ENCODE measurements at places on chromosomes 4 and X.

DNA sequence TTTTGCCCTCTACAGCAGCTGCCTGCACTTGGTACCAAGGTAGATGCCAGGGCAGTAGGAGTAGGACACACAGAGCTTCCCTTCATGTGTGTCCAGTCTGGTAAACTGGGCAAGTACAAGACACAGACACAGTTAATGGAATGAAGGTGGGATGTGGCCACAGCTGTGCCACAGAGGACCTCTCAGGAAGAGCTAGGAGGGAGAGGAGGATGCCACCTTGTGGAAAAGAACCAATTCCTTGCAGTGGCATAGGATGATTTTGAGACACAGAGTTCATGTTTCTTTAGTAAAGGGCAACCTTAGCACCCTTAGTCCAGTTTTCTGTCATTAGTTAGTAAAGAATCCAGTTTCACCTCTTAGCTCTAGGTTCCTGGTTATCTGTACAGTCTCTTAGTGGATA is 36.3 kb upstream of the TBC1D14 start:
- no peak for DNase-seq

DNA sequence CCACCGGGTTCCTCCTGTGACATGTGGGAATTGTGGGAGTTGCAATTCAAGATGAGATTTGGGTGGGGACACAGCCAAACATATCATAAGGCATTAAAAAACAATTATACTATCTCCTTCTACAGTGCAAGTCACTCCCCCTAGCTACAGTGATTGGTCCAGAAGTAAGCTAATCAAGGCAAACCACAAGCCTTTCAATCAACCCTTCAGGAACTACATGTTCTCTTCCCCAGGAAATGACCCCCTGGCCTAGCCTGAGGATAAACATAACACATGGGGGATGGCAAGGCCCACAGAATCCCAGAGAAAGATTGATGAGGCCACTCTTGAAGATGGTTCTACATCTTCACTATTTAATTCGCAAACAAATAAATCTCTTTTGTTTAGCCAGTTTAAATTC is 25.2 kb upstream of the FAM241A start:
- DNase-seq = no peak

DNA sequence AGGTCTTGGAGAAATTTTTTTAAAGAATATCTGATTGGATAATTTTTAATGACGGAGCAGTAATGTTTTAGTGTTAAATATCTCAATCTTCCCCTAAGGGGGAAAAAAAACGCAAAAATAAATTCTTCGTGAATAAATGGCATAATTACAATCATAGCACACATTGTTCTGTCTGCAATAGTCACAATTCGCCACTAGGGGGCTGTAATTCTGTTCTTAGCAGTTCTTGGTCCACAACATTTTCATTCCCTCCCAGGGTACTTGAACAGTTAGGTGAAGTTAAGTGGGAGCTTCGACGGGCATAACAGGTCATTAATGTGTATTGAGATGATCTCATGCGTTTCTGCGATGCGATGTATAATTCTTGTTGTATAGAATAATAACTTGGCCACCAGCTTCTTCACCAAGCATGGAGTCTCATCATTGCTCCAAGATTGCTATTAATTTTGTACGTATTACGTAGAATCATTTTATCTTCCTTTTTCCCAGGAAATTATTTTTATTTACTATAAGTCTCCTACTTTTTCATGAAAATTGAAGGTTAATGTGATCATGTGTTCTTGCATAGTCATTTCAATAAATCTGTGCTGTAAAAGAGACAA is 27.2 kb downstream of the HTR2C start:
- no peak for DNase-seq

GRCh38 chrX:45765281-45765680 is 564.6 kb upstream of the DIPK2B start:
- DNase-seq = no peak

GRCh38 chr4:42881253-42881652 is 11.3 kb upstream of the GRXCR1 start:
- DNase-seq = no peak

DNA sequence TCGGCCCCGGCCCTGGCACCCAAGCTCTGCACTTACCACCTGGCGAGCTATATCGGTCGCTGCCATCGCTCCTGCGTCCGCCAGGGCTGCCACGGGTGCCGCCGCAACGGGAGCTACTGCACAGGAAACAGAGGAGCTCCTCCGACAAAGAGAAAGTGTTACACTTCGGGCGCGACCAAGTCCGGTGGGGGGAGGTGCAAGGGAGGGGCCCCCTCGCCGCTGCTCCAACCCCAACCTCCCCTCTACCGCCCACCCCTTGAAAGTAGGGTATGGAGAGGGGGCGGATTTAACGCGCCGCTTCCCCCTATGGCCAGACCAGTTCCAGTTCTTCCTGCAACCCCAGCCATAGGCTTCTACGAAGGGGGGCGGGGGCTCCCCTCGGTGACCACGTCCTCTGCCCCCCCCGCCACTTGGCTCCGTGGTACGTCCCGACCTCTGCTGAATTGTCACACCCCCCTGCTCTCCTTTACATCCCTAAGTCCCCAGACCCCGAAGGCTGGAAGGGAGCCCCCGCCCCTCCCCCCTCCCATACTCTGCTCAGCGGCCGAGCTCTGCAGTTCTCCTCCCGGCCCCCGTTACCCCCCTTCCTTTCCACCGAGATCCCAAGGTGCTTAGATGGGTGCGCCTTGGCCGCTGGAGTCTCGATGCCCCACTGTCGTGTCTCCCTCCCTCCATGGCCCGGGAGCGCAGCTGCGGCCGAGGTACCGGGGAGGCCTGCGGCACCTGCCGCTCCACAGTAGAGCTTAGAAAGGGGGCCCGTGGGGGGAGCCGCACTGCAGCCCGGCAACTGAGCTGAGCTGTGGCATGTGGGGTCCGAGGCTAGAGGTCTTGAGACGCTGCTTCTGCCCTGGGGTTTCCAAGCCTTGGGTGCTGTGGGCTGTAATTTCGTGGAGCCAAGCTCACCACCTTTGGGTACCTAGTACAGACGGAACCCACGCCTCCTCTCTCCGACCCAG is at the start of gene SEPTIN6:
Gene SEPTIN6 (minus strand): TSS at position 129 of the 956 bp plus-strand sequence. CDS start 63 bp downstream, at position 66.
- DNase-seq = peak; percentile 82

GRCh38 chrX:74160816-74161215 is 143.2 kb upstream of the ZCCHC13 start:
- DNase-seq = no peak

GRCh38 chr4:159534655-159535054 is 431.8 kb downstream of the RAPGEF2 start:
- no peak for DNase-seq

- DNase-seq = no peak
Measured at GRCh38 chr4:185838514-185839193, 26.7 kb upstream of the SORBS2 start.

- no peak for DNase-seq
Measured at GRCh38 chrX:51606446-51606845, 12.3 kb downstream of the CENPVL3 start.

DNA sequence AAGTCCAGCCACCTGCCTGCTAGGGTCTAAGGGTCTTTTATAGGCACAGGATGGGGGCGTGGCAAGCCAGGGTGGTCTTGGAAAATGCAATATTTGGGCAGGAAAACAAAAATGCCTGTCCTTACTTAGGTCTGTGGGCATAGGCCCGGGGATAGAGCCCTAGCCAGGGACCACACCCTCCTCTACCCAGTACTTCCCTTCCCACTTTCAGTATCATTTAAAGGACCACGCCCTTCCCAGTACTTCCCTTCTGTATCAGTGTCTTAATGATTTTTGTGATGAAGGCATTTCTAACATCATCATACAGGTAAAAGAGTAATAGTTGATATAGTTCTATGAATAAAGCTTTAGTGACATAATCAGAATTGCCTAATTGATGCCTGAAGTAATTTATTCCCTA is 11.4 kb downstream of the BANK1 start:
- DNase-seq = no peak

GRCh38 chr4:136706942-136707341 is 825.4 kb downstream of the PCDH18 start:
- no peak for DNase-seq

- no peak for DNase-seq
Measured at GRCh38 chr4:167114416-167114971, 119.8 kb downstream of the SPOCK3 start.

- DNase-seq = no peak
Measured at GRCh38 chrX:39841604-39842003, 256.2 kb downstream of the BCOR start.

DNA sequence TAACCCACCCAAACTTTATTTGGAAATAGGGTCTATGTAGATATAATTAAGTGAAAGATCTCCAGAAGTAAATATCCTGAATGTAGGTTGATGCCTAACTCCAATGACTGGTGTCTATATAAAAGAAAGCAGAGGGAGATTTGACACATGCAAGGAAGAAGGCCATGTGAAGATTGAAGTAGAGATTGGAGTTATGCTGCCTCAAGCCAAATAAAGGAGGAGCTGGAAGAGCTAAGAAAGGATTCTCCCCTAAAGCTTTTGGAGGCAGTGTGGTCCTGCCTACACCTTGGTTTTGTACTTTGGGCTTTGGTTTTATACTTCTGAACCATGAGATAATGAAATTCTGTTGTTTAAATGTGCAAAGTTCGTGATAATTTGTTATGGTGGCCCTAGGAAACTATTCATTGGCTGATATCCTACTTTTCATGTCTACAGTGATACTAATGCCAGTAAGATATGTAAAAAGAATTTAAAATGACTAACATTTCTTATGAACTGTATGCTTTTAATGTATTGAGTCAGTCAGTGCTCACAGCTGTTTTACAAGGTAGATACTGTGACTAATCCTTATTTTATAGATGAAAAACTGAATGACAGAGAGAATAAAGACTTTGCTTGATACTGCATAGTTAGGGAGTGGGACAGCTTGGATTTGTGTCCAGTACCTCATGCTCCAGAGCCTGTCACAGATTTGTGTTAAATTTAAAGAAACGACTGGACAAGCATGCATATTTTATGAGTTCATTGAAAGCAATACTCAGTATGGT is 5.9 kb upstream of the RAB40AL start:
- DNase-seq = no peak

- DNase-seq = no peak
Measured at GRCh38 chr4:165992283-165992682, 119.2 kb downstream of the TLL1 start.

- DNase-seq = no peak
Measured at GRCh38 chrX:66163849-66164411, at the start of gene HEPH. HEPH (plus strand) TSS chrX:66164247; CDS start chrX:66170571, 6,324 bp downstream.

- DNase-seq = no peak
Measured at GRCh38 chr4:86185659-86186058, 174.2 kb downstream of the MAPK10 start.

DNA sequence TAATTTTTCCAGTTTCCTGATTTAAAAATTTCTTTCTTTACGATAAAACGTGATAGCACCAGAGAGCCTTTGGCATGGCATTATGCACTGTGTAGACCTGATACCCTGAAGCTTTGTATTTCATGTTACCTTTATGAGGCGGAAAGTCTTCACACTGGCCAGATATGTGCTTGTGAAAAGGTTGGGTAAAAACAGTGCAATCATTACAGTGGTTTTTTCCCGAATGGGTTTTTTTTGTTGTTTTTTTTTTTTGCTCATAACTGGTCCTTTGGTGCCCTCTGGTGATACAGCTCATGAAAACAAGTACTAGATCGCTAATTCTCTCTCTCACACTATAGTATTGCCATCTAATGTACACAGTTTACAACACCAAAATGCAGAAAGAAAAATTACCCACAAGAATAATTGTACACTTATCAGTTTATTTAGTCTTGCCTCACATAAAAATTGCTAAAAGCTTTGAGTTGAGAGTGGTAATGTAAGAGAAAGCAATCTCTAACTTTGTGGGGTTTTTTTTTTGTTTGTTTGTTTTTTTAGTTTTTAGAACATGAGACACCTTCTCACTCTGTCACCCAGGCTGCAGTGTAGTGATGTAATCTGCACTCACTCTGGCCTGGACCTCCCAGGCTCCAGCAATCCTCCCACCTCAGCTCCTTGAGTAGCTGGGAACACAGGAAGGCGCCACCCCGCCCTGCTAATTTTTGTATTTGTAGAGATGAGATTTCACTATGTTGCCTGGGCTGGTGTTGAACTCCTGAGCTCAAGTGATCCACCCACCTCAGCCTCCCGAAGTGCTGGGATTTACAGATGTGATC is 21.3 kb downstream of the SPCS3 start:
- no peak for DNase-seq

- no peak for DNase-seq
Measured at GRCh38 chr4:4254666-4255065, 6.6 kb upstream of the TMEM128 start.

- no peak for DNase-seq
Measured at GRCh38 chrX:2594491-2594890, 93.7 kb upstream of the DHRSX start.

DNA sequence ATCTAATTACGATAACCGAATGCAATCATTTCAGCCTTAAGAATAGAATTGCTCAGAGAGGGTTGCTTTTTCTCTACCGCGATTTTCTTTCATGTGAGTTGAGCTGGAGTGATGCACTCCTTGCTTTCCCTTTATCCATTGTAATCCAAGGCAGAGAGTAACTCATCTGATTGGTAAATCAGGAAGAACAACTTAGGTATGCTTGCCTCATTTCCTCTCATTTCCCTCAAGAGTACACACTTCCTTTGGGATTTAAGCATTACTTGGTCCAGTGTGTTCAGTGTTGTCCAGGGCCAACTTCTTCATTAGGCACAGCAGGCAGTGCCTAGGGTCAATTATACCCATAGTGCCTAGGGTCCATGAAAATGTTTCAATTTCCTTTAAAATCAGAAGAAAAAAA is 15.7 kb upstream of the N4BP2 start:
- DNase-seq = no peak

- no peak for DNase-seq
Measured at GRCh38 chr4:97317201-97317600, 826.1 kb downstream of the STPG2 start.

GRCh38 chr4:150682126-150682525 is 100.2 kb downstream of the MAB21L2 start:
- DNase-seq = no peak

- DNase-seq = peak; percentile 52
Measured at GRCh38 chr4:3041192-3042142, 32.9 kb downstream of the HTT-AS start.

GRCh38 chrX:68880846-68881552 is 52.2 kb downstream of the EFNB1 start:
- DNase-seq = no peak
